ENCODE measurements at places on chromosomes 7 and 10.

GRCh38 chr7:155230169-155230593 is 67.5 kb upstream of the INSIG1 start:
- peak; percentile 40 for DNase-seq

- no peak for DNase-seq
These were observed at the start of gene PIK3CG for GRCh38 chr7:106865130-106866041. PIK3CG (plus strand) TSS chr7:106865282; CDS start chr7:106867562, 2,280 bp downstream.

DNA sequence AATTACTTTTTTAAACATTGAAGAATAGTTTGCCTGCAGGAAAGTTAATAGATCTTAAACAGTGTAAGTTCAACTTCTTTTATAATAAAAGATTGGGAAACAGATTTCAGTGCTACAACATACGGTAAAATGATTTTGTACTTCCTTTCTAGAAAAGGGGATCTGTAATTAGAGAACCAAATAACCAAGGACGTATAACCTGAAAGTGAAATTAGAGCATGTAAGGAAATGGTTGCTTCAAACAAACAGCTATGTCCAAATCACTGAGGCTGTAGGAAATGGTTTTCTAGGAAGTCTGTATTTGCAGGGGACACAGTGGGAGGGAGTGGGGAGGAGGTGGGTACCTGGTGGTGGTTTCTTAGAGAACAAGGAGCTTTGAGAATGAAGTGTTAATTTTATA is 57.9 kb upstream of the EXOC6 start:
- no peak for DNase-seq

DNA sequence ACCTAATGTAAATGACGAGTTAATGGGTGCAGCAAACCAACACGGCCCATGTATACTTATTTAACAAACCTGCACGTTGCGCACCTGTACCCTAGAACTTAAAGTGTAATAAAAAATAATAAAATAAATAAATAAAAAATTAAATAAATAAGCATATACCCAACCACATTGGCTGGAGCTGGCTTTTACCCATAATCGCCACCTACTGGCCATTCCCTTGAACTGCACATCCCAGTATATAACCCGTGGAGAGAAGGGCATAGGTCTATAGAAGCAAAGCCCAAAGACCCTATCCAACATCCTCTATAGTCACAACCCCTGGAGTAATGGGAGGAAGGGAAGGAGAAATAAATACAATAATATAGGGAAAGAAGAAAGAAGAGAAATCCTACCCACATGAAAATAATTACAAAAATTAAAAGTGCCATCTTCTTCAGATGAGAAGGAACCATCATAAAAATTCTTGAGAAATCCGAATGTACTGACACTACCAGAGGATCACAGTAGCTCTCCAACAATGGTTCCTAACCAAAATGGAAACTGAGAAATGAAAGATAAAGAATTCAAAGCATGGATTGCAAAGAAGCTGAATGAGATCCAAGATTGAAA is 65.6 kb downstream of the TWIST1 start:
- DNase-seq: peak; percentile 57

DNA sequence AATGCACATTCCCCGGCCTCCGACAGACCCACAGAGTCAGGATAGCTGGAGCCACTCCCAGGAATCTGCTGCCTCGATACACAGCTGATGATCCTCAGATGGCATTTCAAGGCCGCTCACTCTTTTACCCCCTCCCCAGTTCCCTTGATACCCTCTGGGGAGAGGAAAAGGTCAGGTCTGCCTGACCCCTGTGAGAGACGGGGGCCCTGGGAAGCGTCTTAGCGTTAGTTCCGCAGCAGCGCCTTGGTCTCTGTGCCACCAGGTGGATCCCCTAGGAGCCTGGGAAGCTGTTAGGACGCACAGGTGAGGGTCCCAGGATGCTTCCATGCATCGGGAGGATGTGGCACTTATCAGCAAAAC is 420.5 kb upstream of the FOXK1 start:
- peak; percentile 26 for DNase-seq

DNA sequence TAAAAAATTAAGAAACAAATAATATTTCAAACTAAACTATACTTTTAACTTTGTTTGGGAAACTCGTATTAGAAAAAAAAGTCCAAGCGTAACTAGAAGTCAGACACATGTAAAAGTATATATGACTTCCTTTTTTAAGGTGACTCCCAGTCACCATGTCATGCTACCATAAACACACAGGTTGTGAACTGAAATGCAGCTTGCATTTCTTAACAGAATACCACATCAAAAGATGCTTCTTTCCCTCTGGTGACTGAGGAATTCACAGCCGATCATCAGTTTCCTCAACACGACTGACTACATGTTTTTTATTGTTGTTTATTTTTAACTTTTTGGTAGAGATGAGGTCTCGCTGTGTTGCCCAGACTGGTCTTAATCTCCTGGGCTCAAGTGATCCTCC is 445.0 kb downstream of the PARD3 start:
- no peak for DNase-seq

- DNase-seq: no peak
These were observed 392.9 kb downstream of the KCNMA1 start for GRCh38 chr10:77244746-77245145.

GRCh38 chr10:9733766-9734165 is 1283.9 kb upstream of the CELF2 start:
- no peak for DNase-seq

- no peak for DNase-seq
These were observed 23.8 kb upstream of the SLF2 start for GRCh38 chr10:100888957-100889356.

- DNase-seq: no peak
These were observed 20.4 kb upstream of the TTYH3 start for GRCh38 chr7:2611401-2611800.

DNA sequence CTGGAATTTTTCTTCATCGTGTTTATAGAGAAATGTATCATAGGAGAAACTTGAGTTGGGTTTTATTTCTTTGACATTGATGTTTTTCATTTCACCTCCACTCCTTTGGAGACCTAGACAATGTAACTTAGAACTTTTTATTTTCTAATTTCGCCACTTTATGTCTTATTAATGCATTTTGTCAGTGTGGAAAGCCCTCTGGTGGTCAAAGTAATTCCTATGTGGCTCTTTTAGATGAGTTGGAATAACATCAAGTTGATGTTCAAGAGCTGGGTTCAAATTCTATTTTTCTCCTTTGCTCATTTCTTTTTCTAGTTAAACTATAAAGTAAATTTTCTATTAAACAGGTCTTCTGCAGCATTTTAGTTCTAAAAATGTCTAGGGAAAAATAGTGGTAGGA is 478.6 kb downstream of the LRMDA start:
- no peak for DNase-seq

- no peak for DNase-seq
These were observed 41.9 kb downstream of the HECTD2 start for GRCh38 chr10:91452063-91452462.

GRCh38 chr10:110724937-110725336 is 80.8 kb downstream of the RBM20 start:
- no peak for DNase-seq

All from neural progenitor cell (in vitro differentiated cells).